ENCODE measurements at places on chromosomes 13 and 19.
A peak's percentile ranks its signal among the peaks of the same experiment; 100 is the strongest.

DNA sequence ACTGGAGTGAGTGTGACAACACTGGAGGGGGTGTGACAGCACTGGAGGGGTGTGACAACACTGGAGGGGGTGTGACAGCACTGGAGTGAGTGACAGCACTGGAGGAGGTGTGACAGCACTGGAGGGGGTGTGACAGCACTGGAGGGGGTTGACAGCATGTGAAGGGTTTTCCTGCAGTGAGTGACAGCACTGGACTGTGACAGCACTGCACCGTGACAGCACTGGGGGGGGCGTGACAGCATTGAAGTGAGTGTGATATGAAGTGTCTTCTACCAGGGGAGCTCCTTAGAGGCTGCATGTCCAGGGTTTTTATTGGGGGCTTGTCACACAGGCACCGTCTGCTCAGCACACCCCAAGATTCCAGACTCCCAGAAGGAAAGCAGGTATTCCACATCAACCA, 274.8 kb downstream of the TEX29 start:
- DNase-seq, result no peak

- no peak for DNase-seq
These were observed 9.3 kb downstream of the IRF2BP1 start for GRCh38 chr19:45876411-45877197.

DNA sequence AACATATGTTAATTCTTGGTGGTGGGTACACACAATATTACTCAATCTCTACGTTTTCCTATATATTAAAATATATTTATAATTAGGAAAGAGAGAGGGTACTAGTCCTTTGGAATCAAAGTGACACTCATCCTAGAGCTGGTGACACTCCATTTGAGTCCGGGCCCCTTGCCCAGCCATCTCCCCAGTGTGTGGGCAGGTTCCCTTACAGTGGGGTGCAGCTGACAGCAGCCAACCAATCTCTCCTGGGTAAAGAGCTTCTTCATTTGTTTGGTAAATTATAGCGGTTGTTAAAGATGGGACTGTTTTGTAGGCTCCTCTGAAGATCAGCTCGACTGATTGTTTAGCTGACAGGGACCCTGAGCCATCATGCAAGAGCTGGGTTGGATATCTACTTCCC, 37.2 kb upstream of the RGCC start:
- no peak for DNase-seq

DNA sequence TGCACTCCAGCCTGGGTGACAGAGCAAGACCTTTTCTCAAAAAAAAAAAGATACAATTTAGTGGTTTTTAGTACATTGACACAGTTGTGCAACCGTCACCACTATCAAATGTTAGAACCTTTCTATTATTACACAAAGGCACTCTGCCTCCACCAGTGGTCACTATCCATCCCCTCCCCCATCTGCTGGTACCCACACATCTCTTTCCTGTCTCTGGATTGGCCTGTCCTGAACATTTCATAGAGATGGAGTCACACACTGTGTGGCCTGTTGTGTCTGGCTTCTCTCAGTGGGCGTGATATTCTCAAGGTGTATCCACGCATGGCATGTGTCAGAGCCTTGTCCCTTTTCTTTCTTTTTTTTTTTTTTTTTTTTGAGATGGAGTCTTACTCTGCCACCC, 11.2 kb downstream of the KDM4B start:
- DNase-seq, result no peak

GRCh38 chr13:49183672-49184325, 36.3 kb upstream of the MLNR start:
- no peak for DNase-seq

DNA sequence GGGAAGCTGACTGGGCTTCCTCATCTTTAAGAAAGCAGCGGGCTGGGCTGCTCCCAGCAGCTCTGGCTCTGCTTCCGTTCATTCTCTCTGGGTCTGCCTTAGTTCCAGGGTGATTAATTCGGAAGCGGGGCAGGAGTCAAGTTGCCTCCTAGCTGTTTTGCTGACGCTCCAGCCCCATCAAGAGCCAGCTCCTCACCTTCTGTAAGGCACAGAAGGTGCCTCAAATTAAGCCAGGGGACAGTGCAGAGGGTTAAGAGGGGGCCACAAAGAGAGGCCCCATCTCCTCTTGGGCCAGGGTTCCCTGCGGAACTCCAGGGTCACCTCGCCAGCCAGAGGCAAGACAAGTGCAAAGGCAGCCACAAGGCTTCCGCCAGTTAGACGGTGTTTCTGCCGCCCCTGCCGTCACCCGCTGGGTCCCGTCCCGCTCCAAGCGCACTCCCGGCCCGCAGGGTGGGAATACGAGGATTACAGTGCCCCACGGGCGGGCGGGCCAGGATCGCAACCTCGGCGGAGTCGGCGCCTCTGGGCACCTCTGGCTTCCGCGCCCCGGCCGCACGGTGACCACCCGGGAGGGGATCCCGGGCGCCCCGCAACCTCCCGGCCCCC, 508 bp downstream of the SLC15A1 start:
- DNase-seq, result no peak

DNA sequence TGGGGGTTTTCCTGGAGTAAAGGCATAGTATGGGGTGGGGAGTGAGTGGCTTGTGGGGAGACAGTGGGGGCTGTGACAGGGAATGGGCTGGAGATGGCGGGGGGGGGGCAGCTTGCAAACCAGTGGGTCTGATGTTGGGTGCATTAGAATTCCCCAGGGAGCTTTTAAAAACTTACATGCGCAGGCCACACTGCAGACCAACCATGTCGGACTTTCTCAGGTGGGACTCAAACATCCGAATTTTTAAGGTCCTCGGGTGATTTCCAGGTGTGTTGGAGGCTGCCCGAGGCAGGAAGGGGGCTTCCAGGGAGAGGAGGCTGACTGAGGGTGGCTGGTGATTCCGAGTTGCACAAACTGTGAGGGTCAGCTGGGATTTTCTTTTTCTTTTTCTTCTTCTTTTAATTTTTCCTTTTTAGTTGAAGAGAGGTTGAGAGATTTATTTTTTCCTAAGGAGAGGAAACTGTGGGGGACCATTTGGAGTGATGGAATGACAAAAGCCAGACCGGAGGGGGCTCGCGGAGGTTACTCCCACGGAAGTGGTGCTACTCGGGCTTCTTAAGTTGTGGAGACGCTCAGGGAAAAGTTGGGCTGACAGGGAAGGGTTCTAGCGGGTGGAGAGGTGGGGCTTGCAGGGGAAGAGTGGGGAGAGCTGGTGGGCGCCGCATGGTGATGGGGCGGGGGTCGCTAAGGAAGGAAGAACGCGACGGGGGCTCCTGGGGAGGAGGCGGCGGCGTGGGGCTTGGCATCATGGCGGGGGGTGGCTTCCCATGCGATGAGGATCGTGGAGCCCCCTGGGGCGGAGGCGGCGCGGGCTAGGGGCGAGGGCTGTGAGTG, 997 bp upstream of the CACNG8 start:
- no peak for DNase-seq

DNA sequence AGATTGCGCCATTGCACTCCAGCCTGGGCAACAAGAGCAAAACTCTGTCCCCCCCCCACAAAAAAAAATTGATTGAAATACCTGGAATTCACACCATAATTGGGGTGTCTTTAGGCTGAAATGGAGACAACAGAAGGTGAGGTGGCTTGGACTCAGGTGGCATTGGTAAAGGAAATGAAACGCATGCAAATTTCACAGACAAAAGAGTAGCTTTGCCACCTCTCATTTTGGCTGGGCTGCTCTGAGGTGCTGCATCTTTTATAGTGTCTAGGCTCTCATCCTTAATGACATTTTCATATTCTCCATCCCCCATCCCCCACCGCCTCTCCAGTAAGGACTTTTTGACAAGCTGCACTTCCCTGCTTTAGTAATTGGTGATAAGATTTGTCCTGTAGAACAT, 6.9 kb downstream of the UBE2L5 start:
- DNase-seq, result no peak

- DNase-seq, result no peak
These were observed 387.3 kb downstream of the PCDH17 start for GRCh38 chr13:58018865-58019264.

- DNase-seq, result no peak
These were observed 502.3 kb downstream of the KCTD12 start for GRCh38 chr13:76383676-76384461.

GRCh38 chr19:48997972-48998371, 4.3 kb downstream of the RUVBL2 start:
- DNase-seq, result peak; percentile 43

DNA sequence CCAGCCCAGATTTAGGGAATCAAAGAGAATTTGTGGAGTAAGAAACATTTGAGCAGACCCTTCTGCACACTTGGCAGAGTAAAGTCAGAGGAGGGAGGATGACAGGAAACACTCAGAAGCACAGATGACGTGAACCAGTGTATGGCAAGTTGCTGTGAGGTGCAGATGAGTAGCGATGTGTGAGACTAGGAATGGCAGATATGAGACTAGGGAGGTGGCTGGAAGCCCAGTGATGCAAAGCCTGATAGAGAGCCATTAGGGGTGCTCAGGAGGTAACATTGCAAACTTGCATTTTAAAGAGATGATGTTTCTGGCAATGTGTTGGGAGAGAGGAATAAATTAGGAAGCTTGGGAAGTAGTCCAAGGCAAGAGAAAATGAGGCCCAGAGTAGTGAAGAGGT, 44.0 kb downstream of the PCDH17 start:
- DNase-seq, result no peak

- no peak for DNase-seq
These were observed 366.2 kb upstream of the TSHZ3 start for GRCh38 chr19:31715249-31715945.

- DNase-seq, result no peak
These were observed 225.0 kb downstream of the KATNAL1 start for GRCh38 chr13:30082391-30082790.

- DNase-seq, result no peak
These were observed 476 bp downstream of the TYK2 start for GRCh38 chr19:10379880-10380312.

DNA sequence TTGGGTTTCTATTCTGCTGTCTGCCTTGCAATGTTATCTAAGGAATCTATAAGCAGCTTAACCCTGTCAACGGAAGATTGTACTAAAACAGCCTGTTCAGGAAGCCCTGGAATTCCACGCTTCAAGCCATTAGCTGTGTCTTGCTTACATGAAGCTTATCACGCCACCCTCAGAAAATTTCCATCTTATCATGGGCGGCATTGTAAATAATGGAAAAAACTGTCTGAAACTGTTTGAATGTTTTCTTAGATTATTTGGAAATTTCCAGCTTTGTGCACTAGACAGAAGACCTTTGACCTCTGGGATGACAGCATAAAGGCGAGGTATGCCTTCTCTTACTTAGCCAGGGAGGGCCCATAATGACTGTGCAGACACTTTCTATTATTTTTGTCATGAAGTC, 319.7 kb downstream of the KCNRG start:
- no peak for DNase-seq

- DNase-seq, result no peak
These were observed 7.8 kb upstream of the CLC start for GRCh38 chr19:39745643-39746042.

DNA sequence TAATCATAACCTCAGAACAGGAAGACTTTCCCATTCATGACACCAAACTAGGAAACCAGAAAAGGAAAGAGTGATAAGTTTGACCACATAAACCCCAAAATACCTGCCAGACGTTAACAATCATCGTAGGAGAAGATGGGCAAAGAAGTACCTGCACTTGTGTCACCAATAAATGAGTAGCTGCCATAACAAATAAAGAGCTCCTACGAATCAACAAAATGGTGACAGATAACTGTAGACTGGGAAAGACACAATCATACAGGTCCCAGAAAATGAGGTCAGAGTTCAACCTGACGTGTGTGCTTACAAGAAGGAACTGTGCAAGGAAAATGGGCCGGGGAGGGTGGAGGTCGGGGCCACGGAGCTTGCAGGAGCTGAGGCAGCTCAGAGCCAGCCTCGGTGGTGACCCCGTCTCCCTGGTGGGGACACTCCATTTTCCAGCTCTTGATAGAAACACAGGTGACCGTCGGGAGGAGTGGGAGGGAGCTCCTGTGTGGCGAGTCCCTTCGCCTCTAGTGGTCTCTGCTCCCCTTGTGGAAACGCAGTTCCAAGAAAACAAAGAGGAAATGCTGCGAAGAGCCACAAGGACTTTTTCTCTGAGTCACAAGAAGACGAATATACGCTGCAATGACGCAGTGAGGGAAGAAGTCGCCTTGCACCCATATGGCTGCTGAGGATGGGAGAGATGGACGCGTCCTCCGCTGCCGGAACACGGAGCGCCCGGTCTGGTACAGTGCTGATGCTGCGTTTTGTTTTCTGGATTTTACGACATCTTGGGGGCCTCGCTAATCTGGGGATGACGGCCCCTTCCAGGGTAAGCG, 9.5 kb downstream of the PIP5K1C start:
- DNase-seq, result no peak

DNA sequence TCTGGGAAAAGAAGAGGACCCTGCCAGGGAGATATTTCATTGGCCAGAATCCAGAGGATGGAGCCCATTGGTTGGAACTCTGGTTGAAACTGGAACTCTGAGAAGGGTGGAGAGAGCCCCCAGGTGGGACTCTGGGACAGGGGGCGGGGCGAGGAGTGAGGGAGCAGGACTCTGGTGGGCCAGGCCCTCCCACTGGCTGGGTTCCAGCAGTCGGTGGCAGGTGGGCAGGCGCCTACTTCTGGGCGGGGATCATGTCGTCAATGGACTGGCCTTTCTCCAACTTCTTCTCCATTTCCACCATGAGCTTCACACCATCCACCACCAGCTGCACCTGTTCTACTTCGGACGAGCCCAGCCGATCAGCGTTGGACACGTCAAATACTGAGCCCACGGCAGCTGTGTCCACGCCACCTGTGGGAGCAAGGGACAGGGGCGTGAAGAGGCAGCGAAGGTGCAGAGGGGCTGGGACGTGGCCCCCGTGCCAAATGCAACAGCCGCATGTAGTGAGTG, 16.1 kb downstream of the CKM start:
- no peak for DNase-seq

- no peak for DNase-seq
These were observed 95.7 kb downstream of the ARHGEF7 start for GRCh38 chr13:111210544-111211469.

All from activated T-cell treated with anti-CD3 and anti-CD28 coated beads, Interleukin-2, amount 50 U/mL, for 4 hours (primary cell).